Posterior cingulate gyrus (tissue), 11 donors: ENCODE measurements at places on chromosomes 16 and 17.

DNA sequence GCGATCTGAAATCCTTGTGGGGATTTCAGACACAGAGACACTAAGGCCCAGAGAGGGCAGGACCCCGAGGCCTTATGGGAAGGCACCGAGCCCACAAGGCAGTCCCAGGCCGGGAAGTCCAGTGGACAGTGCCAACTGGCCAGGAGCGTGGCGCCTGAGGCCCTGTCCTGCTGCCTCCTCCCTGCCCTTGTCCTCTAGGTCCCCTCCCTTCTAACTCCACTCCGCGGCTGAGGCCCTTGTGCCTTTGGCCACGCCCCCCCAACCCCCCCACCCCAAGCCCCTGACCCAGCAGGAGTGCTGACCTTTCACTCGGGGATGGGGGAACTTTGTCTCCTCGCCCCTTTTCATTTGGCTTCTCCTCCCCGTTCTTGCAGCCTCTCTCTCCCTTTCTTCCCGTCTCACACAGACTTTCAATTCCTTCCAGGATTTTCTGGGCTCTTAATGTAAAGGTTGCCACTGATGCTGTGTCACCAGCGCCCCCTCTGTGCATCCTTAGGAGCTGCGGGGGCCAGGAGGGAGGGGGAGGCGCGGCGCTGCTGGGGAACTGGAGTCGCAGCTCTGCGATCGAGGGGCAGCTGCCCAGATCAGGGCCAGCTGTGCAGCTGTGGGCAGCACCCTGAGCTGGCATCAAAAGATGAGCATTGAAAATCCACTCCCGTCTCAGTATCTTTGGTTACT, 29.1 kb downstream of the CRHR1 start:
- DNase-seq, result peak; percentile 93

GRCh38 chr16:21302898-21303528, 24.9 kb upstream of the CRYM start:
- no peak for DNase-seq

DNA sequence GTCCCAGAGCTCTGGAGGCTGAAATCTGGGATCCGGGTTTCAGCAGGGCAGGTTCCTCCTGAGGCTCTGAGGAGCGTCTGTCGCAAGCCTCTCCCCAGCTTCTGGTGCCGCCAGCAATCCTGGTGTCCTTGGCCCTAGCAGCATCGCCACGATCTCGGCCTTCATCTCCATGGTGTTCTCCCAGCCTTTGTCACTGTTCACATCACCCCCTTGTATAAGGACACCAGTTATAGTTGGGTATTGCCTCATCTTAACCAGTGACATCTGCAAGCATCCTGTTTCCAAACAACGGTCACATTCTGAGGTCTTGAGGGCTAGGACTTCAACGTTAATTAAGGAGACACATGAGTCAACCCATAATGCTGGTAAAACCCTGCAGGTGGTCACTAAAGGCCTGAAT, 2.8 kb upstream of the PPP1R27 start:
- no peak for DNase-seq

DNA sequence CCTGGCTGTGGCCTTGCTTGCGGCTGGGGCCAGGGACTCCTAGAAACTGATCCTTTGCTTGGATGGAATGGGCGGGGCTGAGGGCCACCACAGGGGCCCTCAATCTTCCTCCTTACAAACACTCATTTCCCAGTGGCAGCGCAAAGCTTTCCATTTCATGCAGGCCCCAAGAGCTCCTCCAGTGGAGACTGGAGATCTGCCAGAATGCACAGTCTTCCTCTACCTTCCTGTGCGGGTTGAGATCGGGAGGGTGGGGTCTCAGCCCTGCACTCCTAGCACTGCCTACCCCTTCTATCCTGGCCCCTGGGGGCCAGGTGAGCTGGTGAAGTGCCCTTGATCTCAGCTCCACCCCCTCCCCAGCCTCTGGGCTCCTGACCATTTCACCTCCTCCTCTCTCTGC, 1.7 kb downstream of the NRN1L start:
- no peak for DNase-seq
